Transverse colon (tissue), 4 donors: ENCODE measurements at places on chromosomes 1 and 21.

DNA sequence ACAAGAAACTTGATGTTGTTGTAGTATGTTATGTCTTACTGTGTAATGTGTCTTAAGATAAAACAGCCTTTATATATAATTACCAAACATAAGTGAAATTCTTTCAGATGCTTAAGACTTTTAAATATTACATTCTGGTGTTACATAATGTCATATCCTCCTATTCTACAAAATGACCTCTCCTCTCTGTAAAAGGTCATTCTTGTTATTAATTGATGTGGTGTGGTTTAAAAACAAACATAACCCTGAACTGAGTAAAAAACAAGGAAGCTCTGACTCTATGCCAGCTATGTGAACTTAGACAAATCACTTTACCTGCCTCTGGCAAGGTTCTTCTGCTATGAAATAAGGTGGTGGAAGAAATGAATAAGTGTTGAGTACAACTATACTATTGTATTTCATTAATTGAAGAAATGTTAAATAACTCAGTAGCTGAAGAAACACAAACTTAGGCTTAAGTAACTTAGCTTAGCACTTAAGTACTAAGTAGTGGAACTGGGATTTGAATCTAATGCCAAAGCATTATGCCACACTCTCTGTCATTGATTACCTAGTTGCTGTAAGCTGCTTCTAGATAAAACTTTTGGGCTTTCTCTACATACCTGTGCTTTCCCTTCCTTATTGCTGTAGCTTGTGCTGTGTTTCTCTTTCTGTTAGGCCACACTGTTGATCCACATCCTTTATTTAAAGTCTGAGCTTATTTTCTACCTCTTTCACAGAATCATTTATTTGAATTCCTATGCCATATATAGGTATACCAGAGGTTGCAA lies 859 bp upstream of the ANGPTL1 start:
- no peak for DNase-seq

GRCh38 chr1:2646837-2647236 lies 14.0 kb upstream of the MMEL1 start:
- no peak for DNase-seq

DNA sequence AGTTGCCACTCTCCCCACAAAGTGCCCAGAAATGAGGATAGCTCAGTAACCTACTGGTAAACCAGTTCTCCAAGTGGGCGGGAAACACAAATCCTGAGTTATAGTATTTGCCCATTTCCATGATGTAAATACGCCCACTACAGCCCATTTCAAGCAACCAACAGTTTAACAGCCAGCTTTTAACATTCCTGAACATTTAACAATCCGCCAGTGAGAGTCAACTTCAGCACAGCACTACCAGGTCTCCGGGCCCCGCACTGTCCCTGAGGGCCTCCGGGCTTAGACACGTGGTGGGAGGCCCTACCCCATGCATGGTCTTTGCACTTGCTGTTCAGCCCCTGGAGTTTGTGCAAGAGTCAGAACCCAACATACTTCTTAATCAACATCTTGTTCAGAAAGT lies 132.0 kb upstream of the CTTNBP2NL start:
- no peak for DNase-seq

- DNase-seq: no peak
Measured at GRCh38 chr1:233327651-233328141, at the start of gene MAP3K21. MAP3K21 (plus strand) TSS chr1:233327724; CDS start chr1:233328029, 305 bp downstream.

DNA sequence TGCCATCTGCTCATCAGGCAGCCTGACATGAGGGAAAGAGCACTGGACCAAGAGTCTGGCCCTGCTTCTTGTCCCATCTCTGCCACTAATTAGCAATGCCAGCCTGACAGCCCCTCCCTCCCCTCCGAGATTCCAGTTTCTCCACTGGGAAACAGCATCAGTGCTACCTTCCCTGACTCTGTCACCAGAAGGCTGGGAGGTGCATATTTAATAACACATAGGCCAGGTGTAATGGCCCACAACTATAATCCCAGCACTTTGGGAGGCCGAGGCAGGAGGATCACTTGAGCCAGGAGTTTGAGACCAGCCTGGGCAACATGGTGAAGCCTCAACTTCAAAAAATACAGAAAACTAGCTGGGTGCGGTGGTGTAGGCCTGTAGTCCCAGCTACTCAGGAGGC lies 41.2 kb upstream of the ZBTB40 start:
- no peak for DNase-seq

DNA sequence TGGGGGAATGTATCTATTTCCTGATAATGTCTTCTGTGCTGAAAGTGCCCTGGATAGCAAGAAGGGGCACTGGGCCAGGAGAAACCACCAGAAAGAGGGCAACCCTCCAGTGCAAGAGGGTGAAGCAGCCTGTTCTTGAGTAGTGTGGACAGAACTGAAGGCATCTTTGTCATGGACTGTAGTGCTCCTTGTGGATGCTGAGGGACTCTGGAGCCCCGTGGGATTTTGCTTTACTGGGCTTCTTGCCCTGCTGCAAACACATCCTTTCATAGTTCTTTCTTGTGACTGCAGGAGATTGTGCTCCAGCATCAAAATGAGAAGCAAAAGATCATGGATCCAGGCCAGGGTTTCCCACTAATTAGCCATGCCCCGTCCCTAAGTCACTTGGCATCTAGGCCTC lies 300.6 kb downstream of the ZNF326 start:
- no peak for DNase-seq

DNA sequence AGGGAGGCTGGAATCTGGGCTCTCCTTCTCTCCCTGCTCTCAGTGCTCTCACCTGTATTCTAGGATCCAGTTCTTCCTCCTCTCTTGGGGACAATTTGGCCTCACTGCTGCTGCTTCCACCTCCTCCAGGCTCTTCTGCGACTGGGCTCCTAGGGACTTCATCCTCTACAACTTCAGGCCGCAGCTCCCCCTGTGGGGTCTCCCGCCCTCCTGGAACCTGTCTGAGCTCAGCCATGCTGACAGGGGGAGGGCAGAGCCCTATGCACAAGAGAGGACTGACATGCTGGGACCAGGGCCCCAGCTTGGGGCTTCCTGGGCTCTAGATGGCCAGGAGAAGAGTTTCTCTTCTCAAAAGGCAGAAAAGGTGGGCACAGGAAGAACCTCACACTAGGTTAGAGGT lies 1.0 kb downstream of the SH3BP5L start:
- DNase-seq: no peak

DNA sequence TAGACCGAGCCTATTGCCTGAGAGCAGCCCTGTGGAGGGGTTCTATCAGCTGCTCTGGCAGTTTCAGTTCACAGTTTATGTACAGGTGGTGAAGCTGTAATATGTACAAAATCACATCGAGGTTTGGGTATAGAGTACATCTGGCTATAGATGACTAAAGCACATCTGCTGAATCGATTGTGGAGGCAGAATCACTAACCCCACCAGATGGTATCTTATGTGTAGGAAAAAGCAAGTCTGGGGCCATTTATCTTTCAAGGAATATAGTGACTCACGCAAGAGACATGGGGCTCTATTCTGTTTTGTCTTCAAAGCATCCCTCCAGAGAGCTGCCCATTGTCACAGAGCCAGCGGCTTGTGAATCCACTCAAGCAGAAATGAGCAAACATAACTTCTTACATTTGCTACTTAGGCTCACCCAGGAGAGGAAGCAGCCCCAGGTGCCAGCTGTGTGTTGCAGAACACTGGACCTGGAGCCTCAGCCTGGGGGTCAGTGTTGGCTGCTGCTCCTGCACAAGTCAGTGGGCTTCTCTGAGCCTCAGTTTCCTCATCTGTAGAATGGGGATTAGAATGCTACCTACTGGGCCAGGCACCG lies 21.3 kb downstream of the MIIP start:
- no peak for DNase-seq

GRCh38 chr1:43481491-43481890 lies 27.8 kb upstream of the HYI start:
- no peak for DNase-seq

DNA sequence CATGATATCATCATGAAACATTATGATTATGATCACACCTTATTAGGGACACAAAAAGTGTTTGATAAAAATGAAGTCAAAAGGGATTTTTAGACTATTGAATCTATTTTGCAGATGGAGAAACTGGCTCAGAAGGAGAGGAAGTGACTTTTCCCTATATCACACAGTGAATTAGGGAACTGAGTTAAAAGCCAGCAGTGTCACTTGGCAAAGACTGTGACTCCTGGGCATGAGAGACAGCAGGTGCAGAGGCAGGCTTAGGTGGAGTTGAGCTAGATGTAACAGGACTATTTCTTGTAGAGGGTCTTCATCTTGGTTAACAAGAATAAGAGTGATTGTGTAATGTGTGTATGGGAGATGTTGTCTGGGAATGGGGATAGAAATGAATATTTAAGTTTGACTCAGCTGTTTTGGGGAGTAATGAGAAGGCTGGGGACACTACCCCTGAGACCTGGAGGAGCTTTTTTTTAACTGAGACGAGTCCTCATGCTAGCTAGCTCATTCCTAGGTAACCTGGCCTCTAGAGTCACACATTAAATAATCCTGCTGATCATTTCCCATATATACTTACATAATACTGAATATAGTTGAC lies 1.0 kb upstream of the CD84 start:
- no peak for DNase-seq

- no peak for DNase-seq
Measured at GRCh38 chr1:232252546-232253118, 377.3 kb downstream of the SIPA1L2 start.

DNA sequence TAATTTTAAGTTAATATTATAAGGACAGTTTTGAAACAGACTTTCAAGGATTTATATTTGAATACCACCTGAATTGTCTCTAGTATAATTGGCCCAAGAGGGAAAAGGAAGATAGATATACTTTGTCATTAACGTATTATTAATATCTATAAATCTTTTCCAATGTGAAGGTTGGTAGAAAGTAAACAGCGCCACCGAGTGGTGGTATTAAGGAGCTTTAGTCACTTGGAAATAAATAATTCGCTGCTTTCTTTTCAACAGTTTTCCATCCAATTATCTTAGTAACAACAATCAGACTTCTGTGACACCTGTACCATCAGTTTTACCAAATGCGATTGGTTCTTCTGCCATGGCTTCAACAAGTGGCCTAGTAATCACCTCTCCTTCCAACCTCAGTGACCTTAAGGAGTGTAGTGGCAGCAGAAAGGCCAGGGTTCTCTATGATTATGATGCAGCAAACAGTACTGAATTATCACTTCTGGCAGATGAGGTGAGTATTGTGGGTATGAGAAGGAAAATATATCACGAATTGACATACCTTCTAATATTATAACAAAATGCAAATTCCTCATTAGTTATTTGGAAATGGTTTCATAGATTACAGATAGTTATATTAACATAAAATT lies 37.7 kb downstream of the SH3GLB1 start:
- DNase-seq: peak; percentile 20

DNA sequence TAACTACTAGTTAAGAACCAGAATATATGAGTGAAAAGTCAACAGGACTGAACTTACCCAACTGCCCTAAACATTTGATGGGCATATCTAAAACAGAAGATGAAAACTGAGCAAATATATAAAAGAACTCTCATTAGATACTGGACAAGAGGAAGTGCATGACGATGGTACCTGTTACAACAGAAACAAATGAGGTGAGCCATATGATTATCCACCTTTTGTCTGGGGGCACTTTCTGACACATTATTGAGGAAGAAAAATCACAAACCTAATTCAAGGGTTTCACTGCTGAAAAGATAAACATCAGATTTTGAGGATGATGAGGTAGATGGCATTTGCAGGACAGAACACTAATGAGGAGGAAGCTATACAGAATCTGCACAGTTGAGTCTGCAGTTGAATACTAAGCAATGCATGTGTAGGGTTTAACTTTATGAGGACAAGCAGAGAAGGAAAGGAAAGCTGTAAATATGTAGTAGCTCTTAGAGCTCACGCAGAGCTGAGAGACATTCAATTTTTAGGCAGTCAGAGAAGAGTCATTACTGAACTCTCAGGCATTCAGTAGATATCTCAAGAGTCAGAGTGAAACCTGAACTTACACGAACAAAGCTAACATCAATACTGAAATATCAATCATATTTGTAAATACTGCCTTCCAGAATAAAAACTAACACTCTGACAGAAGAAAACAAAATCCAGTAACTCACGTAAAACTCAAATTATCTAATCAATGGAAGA lies 262.1 kb downstream of the AKT3 start:
- DNase-seq: no peak

DNA sequence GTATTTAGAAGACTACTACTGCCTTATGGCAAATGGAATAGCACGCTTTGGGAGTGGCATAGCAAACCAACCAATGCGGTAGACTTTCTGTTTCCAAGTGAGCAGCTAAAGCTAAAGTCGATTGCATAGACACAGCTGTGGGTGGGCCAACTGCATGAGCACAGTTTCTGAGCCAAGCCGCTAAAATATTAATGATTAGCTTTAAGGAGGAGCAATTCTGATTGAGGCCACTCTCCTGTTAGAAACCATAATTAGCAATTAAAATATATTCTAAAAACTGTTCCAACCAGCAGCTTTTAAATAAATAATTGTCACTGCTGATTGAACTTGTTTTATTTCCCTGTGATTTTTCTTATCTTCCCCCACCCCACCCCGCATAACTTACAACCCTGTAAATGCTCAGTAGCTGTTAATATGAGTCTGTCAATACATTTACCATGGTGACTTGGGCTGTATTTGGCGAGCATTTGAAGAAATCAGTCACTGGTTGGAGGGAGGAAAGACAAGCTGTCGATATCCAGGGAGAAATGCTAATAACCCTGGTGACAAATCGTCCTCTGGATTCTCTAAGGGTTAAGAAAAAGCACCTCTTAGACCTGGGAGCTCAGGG lies 32.2 kb downstream of the RNF220 start:
- DNase-seq: no peak

- no peak for DNase-seq
Measured at GRCh38 chr1:93033029-93033428, 46.1 kb upstream of the MTF2 start.

GRCh38 chr1:33147275-33147996 lies 34.4 kb downstream of the TRIM62 start:
- DNase-seq: no peak

DNA sequence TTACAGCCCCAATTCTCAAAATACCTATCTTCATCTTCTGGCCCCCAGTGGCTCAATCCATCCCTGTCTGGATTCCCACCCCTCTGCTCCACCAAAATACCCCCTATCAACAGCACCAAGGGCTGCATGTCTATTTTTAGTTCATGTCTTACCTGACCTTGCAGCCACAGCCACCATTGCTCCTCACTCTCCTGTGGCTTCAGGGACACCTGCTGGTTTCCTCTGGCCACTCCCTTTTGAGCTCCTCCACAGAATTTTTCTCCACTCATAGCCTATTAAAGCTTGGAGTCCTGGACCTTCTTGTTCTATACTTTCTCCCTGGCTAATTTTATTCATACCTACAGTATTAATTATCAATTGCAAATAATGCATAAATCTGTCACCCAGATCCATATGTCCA lies 125.3 kb upstream of the NGF start:
- no peak for DNase-seq

- peak; percentile 91 for DNase-seq
Measured at GRCh38 chr1:20486457-20487235, 636 bp upstream of the CAMK2N1 start.

- DNase-seq: peak; percentile 28
Measured at GRCh38 chr1:164559342-164560051, 513 bp downstream of the PBX1 start.

GRCh38 chr1:30693366-30693765 lies 30.0 kb downstream of the MATN1 start:
- no peak for DNase-seq
